ENCODE measurements at places on chromosomes 6 and 20.

DNA sequence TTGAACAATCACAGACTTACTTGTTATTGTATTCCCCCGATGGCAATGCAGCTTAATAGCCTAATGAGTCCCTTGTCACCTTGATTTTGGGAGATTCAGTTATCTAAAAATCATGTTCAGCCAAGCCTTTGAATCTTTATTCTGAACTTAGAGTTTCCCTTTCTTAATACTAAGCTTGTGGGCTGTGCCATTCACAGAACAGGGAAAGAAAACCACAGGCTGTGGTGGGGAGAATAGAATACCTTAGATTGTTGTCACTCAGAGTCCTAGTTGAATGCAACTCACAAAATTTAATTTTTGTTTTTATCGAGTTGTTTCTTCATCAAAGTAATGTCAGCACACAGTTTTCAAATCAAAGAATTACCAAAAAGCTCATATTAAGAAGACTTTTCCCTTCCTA, 37.4 kb downstream of the RFPL4B start:
- no peak for DNase-seq

- DNase-seq = no peak
Measured at GRCh38 chr6:2914318-2914660, 11.2 kb upstream of the SERPINB9 start.

DNA sequence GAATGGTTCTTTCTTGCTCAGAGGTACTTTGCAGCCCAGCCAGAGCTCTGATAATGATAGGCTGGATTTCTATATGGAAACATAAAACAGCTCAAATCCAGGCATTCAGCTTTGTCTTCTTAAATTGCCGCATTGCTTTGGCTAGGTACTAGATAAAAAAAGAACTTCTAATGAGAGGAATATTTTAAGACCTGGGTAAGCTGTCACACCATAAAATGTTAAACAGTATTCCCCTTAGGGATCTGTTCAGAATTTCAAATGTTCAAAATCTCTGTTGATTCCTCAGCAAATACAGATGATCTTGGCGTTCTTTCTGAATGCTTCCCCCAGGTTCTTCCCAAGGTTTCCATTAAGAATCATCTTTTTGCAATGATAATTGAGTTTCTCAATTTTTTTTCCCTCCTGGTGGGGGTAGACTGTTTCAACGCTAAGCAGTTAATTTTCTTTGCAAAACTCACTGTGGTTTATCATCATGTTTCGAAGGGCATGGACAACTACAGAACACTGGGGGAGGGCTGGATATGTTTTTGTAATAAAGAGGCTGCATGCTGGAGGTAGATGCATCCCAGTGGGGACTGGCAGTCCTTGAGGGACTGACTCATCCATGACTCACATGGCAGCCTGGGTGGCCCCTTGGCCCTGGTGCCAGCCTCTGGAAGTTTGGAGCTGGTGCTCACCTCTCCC, 31.0 kb downstream of the TIAM2 start:
- no peak for DNase-seq

DNA sequence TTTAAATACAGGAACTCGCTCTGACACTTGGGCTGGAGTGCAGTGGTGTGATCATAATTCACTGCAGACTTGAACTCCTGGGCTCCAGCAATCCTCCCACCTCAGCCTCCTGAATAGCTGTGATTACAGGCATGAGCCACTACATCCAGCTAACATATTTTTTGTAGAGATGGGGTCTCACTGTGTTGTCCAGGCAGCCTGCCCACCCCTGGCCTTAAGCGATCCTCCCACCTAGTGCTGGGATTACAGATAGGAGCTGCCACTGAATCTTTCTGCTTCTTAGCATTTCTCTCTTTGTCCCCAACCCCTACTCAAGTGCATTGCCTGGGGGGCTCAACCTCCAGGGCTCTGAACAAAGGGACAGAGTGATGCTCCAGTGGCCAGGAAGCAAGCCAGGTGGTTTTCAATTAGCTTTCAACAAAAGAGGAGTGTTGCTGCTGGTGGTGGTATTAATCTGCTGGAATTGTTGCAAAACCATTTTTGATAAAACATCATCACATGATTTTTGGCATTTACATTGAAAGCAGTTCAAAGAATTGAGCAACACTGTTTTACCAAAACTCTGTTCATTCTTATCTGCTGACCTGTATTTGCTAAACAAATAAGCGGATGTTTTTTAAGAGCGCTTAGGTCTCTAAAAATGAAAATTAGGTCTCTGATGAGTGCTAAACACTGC, 40.4 kb upstream of the BPIFA2 start:
- no peak for DNase-seq

- DNase-seq = no peak
Measured at GRCh38 chr6:75673884-75674283, 72.2 kb downstream of the SENP6 start.

DNA sequence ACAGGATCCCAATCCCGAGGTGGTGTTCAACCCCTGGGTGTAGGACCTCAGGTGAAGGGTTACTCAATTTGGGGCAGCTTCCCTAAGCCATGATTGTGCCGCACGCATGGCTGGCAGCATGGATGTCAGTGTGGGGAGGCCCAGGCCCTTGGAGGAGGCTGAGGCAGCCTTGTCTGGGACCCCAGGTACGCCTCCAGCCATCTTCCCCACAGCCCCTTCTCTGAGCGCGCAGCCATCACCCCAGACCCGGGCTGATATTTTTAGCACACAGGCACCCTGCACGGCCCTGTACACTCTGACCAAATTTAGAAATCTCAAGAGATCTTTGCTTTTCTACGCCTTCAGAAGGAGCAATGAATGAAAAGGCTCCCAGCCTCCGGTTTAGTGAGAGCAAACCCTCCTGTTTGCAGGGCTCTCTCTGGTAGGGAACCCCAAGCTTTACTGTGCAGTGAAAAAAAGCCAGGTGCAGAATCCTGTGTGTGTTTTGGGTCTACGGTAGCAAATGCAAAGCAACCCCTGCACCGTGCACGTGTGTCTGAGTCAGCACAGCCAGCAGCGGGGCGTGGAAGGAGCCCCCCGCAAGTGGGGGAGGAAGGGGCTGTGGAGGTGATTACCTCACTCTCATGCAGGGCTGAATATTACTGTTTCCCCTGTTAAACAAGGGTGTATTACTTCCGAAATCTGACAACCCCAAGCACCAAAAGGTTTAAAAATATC, 44.3 kb downstream of the CTCFL start:
- DNase-seq = no peak

- DNase-seq = no peak
Measured at GRCh38 chr6:68082086-68082485, 553.0 kb upstream of the ADGRB3 start.

Measured in activated CD4-positive, alpha-beta T cell treated with anti-CD3 and anti-CD28 coated beads, Interleukin-10, Interleukin-2, amounts not matched to agents 100 ng/mL and 50 ng/mL, durations not matched to agents 16 hours and 8 hours (primary cell).